ENCODE measurements at places on chromosomes 5 and 9.

- DNase-seq = no peak
Measured at GRCh38 chr5:112230606-112231005, 188.5 kb downstream of the EPB41L4A start.

GRCh38 chr9:136048560-136049411 lies 46.3 kb downstream of the NACC2 start:
- DNase-seq = no peak

GRCh38 chr9:14383294-14383693 lies 69.4 kb upstream of the NFIB start:
- DNase-seq = no peak

- DNase-seq = no peak
Measured at GRCh38 chr5:145283141-145283810, 551.9 kb downstream of the PRELID2 start.

DNA sequence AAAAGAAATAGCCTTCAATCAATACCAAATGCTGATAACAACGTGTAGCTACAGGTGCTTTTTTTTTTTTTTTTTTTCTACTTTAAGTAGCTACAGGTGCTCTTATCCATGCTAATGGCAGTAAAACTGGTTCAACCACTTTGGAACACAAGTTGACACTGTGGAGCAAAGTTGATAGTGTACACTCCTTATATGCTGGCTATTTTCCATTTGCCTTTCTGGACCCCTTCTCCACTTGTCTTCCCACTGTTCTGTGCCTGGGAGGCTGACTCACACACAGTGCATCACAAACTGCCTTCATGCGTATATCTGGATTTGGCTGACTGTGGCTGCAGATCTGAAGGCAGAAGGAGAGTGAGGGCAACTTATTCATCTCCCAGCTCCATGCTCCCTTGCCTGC lies 247.9 kb downstream of the MSX2 start:
- no peak for DNase-seq

DNA sequence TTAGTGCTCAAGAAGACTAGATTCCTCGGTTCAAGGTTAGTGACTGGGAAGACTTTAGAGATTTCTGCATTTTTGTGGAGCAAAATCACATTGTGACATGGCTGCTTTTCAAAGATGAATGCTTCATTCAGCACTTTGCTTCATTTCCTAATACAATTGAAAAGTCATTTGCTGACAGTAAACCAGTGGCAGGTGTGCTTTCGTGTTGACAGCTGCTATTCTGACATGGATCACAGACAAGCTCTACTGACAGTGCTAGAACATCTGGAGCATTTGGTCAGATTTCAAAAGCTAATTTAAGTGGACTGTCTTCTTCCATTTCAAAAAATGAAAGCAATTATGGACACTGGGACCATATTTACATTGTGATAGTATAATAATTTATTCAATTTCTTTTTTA lies 1060.1 kb downstream of the PTPRD start:
- no peak for DNase-seq

- DNase-seq = no peak
Measured at GRCh38 chr9:114283551-114284111, 39.3 kb upstream of the ORM1 start.

GRCh38 chr5:158286827-158287226 lies 427.9 kb upstream of the CLINT1 start:
- no peak for DNase-seq

DNA sequence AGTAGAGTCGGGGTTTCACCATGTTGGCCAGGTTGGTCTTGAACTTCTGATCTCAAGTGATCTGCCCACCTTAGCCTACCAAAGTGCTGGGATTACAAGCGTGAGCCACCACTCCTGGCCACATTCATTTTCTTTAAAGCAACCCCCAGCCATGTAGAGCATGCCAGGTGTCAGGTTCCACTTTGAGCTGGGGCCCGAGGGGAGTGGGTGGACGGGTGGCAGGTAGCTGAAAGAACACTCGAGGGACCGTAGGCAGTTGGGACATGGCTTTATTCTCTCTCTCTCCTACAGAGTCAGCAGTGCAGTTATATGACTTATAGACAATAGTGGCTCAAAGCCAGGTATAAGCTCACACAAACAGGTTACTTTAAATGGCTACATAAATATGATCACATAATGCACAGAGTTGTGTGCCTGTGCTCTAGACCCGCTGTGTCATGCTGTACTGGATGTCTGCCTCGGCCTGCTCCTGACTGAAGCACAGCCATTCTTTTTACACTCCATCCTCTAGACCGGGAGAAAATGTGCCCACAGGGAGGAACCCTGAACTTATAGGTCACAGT lies 60.5 kb upstream of the FAM120A start:
- no peak for DNase-seq

DNA sequence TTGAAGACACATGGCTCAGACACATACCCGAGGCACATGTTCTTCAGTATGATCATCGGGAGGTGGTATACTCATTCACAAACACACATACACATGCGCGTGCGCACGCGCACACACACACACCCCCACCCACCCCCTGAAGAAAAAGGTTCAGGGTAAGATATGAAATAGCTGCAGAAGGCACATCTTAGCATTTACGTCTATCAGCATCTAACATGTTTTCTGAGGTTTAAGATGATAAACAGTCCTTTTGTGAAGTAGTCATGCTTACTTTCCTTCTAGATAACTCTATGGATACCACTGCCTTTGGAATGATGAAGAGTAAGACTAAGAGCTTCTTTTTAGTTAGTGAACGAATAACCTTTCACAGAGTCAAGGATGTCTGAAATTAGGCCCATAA lies 105.1 kb upstream of the GNA14 start:
- DNase-seq = no peak

DNA sequence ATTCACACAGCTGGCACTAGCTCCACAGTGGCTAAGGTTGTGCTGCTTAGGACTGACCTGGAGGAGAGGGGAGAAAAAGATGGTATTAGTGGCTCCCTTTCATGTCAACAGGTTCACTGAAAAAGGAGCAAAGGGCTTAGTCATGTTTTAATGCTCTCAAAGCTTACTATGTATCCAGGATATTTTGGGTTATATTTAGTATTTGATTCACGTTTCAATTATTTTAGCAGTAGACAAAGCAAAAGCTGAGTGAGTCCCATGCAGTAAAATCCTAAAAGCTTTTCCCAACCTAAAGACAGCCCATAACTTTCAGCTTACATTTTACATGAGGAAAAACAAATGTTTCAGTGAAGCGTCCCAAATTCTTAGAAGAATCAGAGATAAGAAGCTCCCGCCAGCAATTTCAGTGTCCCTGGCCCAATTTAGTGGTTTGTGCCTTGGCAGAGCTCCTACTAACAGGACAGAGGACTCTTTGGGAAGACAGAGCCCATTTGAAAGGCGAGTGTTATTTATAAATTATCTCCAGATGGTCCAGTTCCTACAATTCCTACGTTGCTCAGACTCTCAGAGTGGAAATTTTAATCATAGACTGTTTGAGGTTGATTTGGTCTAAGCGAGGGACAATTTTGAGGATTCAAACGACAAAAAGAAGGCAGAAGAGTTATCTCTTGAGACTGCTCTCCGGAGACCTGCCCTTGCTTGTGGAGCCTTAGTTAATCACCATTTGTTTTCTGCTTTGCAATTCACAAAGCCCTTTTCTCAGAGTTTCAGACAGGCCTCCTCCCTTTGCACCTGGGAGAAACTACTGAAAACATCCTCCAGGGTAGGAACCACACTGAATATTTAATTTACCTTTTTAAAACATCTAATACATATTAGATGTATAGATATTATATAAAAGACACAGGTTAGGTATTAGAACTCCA lies 225.0 kb upstream of the ANKRD55 start:
- no peak for DNase-seq

Measured in thymus (tissue), 14 donors.